Activated CD4-positive, alpha-beta T cell treated with anti-CD3 and anti-CD28 coated beads, Interleukin-2, amount 10 ng/mL, durations not matched to agents 24 days and 14 days (primary cell): ENCODE measurements at places on chromosomes 4 and X. TPM values are rescaled to one million over a fixed set of nuclear protein-coding genes. Genes with fewer than 3 reads are reported as not detected.

The CBR4 gene
- 20.6 and 22.8 TPM in 2 replicates for total RNA-seq

The GPR34 gene
- 0.16 and 0.43 TPM in 2 replicates for total RNA-seq

The CSTF2 gene
- total RNA-seq, result 71.4 and 73.6 TPM in 2 replicates

The ERVMER34-1 gene
- 0.56 TPM in 1 of 2 replicates, not detected in the other for total RNA-seq

The SMIM10 gene
- total RNA-seq, result 0.65 and 0.88 TPM in 2 replicates

The MAGEA8 gene
- total RNA-seq, result not detected in 2 replicates

The HPRT1 gene
- 121 and 128 TPM in 2 replicates for total RNA-seq

The CYTL1 gene
- not detected in 2 replicates for total RNA-seq

The FREM3 gene
- not detected in 2 replicates for total RNA-seq

The ENPP6 gene
- total RNA-seq, result 0.61 and 1.2 TPM in 2 replicates

The POU4F2 gene
- total RNA-seq, result not detected in 2 replicates

The NAP1L2 gene
- total RNA-seq, result 1.9 and 2.1 TPM in 2 replicates

The C4orf54 gene
- not detected in 2 replicates for total RNA-seq

The CLDN22 gene
- total RNA-seq, result not detected in 2 replicates

The SUPT20HL2 gene
- 0.09 TPM in 1 of 2 replicates, not detected in the other for total RNA-seq

The PCDH18 gene
- total RNA-seq, result not detected in 2 replicates

The SLC2A9 gene
- total RNA-seq, result 1.6 and 2.4 TPM in 2 replicates

The DUX4 gene
- not detected in 2 replicates for total RNA-seq

The FABP2 gene
- total RNA-seq, result not detected in 2 replicates

The SCML1 gene
- 1.4 and 1.7 TPM in 2 replicates for total RNA-seq

The ZNF630 gene
- total RNA-seq, result 0.19 and 0.33 TPM in 2 replicates

The SLC25A5 gene
- 532 and 544 TPM in 2 replicates for total RNA-seq

The PNMA6F gene
- not detected in 2 replicates for total RNA-seq

The HTT gene
- 67.4 and 70.6 TPM in 2 replicates for total RNA-seq

The SLC26A1 gene
- total RNA-seq, result 0.26 TPM in 1 of 2 replicates, not detected in the other

The RPA4 gene
- total RNA-seq, result 0.68 and 0.78 TPM in 2 replicates

The CD38 gene
- 89.6 and 103 TPM in 2 replicates for total RNA-seq

The TENT5D gene
- not detected in 2 replicates for total RNA-seq

The KLHL4 gene
- not detected in 2 replicates for total RNA-seq

The TEX13C gene
- not detected in 2 replicates for total RNA-seq

The ZFP42 gene
- 0.12 TPM in 1 of 2 replicates, not detected in the other for total RNA-seq

The UBE2K gene
- total RNA-seq, result 99.4 and 106 TPM in 2 replicates

The TLR10 gene
- not detected in 2 replicates for total RNA-seq

The RNF175 gene
- not detected in 2 replicates for total RNA-seq
